ENCODE measurements at places on chromosomes 3 and 15.
A peak's percentile ranks its signal among the peaks of the same experiment; 100 is the strongest.

- no peak for DNase-seq
Observed at GRCh38 chr3:52232279-52233107, 6.5 kb downstream of the TWF2 start.

GRCh38 chr3:56885879-56886278 lies 84.1 kb upstream of the ARHGEF3 start:
- DNase-seq: no peak

GRCh38 chr3:74611206-74611605 lies 3.3 kb downstream of the CNTN3 start:
- DNase-seq: no peak

DNA sequence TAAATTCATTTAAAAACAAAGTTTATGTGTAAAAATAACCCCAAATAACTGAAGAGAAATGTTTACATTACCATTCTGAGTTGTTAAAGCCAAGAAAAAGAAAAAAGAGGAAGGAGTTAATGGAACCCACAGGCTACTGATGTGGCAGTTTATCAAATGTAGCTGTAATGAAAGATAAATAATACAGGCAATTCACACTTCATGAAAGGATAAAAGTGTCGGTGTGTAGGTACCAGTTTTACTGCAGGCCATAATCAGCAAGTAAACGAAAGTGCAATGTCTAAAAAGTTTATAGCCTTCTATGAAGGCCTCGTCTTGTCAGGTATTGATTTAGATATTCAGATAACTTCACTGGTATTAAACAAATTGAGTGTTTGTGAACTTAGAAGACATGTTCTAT lies 164.6 kb downstream of the DPH6 start:
- no peak for DNase-seq

GRCh38 chr3:5122741-5123706 lies 932 bp downstream of the ARL8B start:
- peak; percentile 17 for DNase-seq

DNA sequence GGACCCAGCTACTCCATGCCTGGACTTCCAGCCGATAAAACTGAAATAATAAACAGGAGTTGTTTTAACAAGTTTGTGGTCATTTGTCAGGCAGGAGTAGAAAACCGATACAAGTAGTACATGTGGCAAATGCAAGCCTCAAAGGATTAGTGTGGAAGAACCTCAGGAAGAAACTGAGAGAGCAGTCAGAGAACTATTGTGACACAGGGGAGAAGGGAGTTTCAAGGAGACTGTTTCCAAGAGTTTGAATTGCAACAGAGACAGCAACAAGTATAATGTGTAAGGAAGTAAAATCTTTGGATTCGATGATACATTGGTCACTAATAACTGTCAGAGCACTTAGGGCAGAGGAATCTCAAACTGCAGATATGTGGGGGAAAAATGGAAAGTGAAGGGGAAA lies 450.6 kb upstream of the ARHGEF26 start:
- DNase-seq: no peak

- no peak for DNase-seq
Observed at GRCh38 chr15:72781631-72782030, 1.9 kb downstream of the ADPGK start.

GRCh38 chr3:186340204-186340603 lies 21.8 kb downstream of the DGKG start:
- no peak for DNase-seq

GRCh38 chr3:74067296-74067695 lies 442.6 kb upstream of the PDZRN3 start:
- DNase-seq: no peak

- DNase-seq: no peak
Observed at GRCh38 chr15:101105059-101105891, 146.6 kb downstream of the CHSY1 start.

DNA sequence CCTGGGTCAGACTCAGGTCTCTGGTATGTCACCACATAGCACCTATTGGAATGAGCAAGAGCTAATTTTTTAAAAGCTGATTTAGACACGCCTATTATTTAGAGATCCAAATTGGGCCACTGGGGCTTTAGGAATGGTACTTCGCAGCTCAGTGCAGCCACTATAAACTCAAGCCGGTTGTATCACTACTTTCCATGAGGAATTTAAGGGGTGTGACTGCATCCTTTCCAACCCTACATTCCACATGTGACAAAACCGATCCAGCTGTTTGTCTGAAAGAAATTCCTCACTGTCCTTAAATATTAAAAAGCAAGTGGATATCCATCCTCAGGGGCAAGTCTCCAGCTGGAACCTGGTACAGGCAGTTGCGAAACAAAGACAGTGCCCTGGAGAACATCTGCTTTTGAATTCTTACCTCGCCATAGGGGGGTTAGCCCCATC lies 12.8 kb downstream of the VGLL3 start:
- DNase-seq: no peak

DNA sequence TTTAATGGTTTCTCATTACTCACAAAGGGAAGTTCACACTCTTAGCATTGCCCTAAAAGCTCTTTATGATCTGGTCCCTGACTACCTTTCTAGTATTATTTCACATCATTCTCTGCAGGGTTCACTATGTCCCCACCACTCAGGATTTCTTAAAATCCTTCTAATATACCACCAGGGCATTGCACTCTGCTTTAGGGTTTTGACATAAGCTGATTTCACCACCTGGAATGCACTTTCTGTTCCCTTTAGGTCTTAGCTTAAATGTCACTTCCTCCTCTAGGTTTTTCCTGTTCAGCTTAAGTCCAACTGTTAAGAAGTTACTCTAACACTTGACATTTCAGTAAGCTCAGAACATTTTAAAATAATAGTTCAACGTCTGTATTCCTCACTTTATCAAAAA lies 81.7 kb downstream of the HCN4 start:
- no peak for DNase-seq

GRCh38 chr15:44801364-44801763 lies 65.0 kb downstream of the TRIM69 start:
- no peak for DNase-seq

- DNase-seq: no peak
Observed at GRCh38 chr3:143276592-143276991, 157.0 kb downstream of the CHST2 start.

DNA sequence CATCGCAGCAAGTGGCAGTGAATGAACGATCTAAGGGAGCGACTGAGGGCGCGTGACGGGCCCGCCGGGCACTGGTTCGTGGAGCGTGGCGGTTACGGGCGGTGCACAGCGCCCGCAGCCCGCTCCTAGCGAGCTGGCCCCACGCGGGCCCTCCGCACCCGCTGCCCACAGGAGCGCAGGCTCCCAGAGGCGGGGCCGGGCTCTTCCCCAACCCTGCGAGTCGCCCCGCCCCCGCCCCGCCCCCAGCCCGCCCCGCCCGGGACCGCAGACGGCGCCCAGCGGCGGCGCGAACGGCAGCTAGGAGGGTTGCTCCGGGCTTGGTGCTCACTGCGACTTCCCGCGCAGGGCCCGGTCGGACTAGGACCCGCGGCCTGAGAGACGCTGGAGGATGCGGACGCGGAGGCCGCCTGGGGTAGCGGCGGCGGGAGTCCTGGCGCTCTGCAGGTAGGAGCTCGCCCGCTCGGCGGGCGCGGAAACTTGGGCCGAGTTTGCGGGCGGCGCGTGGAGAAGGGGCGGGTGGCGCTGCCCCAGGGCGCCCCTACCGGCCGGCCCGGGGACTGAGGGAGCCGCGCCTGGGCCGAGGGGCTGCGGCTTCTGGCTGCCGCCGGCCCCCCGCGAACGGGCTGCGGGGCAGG lies at the start of gene C15orf39:
TSS of gene C15orf39 (plus strand) at position 267 of the 635 bp plus-strand sequence. CDS start 4,167 bp downstream, outside the sequence.
- DNase-seq: no peak

GRCh38 chr3:188218603-188219002 lies 64.6 kb downstream of the LPP start:
- DNase-seq: no peak

- no peak for DNase-seq
Observed at GRCh38 chr3:159711560-159712333, 276.9 kb upstream of the IL12A start.

DNA sequence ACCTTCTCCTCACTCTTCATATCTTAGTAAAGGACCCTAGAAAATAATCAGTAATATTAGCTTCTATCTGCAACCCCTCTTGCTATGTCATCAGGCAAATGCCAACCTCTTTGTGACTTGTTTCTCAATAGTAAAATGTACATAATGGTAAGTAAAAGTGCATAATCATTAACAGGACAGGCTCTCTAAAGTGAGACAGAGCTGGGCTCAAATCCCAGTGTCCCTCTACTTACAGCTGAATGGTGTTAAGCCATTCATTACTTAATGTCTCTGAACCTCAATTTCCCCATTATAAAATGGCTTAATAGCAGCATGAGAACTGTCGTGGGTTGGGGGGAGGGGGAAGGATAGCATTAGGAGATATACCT lies 62.6 kb upstream of the ATP11B start:
- DNase-seq: no peak

- no peak for DNase-seq
Observed at GRCh38 chr3:134387293-134387692, 13.0 kb upstream of the AMOTL2 start.

GRCh38 chr3:94001191-94001590 lies 21.2 kb downstream of the ARL13B start:
- no peak for DNase-seq

- DNase-seq: no peak
Observed at GRCh38 chr3:111712294-111713167, 117.4 kb upstream of the ZBED2 start.

DNA sequence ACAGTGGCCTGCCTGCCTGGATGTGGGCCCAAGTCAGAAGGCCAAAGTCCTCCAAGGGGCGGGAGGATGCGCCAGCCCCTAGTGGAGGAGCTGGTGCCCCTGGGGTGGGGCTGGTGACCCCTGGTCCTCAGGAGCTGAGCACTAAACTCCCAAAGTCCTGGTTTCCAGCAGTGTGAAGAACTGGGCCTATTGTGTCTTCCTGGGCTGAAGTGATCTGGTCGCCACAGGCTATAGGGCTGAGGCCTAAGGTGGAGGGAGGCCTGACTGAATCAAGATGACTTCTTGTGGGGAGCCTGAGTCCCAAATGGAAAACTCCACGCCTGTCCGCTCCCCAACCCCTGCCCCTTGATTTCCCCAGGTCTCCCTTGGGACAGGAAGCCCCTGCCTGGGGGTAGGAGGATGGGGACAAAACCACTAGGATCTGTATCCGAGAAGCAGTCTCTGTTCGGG lies 753 bp upstream of the FES start:
- no peak for DNase-seq

GRCh38 chr3:121979246-121979645 lies 42.8 kb downstream of the ILDR1 start:
- no peak for DNase-seq

GRCh38 chr3:52280050-52280461 lies 1.6 kb upstream of the WDR82 start:
- peak; percentile 57 for DNase-seq

DNA sequence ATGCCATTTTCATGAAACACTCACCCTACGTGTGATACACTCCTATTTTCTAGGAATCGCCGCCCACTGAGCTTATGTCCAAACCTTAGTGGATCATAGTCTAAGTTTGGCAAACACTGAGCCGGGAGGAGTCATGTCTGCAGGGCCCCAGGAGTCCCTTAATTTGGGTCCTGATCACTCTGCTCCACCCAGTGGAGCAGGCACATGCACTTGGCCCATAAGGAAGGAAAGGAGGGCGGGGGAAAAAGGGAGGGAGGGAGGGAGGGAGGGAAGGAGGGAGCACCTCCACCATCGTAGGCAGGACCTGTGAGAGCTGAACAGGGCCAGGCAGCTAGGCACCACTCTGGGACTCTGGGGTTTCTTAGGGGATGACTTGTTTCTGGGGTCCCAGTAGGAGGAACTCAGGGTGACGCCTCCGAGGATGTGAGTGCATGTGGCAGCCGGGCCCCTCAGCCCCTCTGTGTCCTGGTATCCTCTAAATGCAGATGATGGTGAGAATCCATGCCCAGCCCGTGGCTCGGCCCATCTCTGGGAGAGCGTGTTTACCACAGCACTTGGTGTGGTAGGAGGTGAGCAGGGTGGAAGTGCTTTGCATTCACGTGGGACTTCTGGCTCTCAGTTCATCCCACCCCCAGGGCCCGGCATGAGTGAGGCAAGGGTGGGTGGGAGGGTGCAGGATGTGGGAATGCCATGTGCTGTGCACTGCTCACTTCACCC lies 109.4 kb downstream of the KLF13 start:
- no peak for DNase-seq

GRCh38 chr3:197811343-197811742 lies 20.3 kb downstream of the LRCH3 start:
- DNase-seq: no peak

DNA sequence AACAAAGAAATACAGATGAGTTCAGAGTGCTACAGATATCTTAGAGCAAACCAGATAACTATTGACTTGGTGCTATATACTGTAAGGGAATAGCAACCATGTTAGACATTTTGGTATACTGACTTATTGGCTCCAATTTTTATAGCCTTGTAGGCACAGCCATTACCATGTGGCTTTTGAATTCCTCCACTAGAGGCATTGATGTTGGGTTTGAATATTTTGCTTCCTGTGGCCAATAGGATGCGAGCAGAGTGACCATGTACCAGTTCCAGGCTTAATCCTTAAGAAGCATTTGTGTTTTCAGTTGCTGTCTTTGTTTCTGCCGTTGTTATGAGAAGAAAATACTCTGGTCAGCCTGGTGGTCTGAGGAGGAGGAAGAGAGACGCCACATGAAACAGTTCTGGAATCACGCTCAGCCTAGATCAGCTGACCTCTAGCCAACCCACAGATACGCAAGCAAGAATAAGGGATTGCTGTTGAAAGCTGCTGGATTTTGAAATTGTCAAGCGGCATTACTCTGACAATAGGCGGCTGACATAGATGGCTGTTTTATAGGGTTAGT lies 109.4 kb upstream of the TNIK start:
- DNase-seq: no peak

DNA sequence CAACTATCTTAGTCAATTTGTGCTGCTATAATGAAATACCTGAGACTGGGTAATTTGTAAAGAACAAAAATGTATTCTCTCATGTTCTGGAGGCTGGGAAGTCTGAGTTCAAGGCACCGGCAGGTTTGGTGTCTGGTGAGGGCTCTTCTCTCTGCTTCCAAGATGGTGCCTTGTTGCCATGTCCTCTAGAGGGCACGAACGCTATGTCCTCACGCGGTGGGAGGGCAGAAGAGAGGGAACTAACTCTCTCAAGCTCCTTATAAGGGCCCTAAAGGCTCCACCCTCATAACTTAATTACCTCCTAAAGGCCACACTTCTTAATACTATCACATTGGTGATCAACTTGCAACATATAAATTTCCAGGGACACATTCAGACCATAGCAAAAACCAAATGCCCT lies 108.4 kb downstream of the ADAMTSL3 start:
- DNase-seq: no peak

DNA sequence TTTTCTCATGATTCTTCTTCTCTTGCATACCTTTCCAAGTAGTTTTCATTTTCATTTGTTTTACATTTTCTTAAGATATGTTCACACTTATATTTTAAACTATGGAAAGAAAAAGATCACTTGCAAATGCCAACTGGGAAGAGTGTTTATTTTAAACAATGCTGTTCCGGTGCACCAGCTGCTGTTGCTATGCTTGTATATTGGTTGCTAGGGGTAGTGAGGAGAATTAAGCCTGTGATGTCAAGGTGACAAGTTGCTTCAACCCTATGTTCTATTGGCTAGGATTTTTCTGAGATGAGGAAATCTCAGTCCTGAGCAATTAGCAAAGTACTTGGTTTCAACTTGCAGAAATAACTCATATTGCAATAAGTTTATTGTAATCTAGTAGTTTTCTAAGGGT lies 500.1 kb downstream of the MFSD1 start:
- DNase-seq: no peak

Measured in NCI-H2029 (cell line).